ENCODE measurements at places on chromosomes 7 and 10.

- no peak for DNase-seq
These were observed 55.3 kb downstream of the CH25H start for GRCh38 chr10:89151857-89152256.

- DNase-seq: no peak
These were observed 756.3 kb downstream of the NXPH1 start for GRCh38 chr7:9189703-9190102.

GRCh38 chr7:155795951-155796350 lies 16.3 kb downstream of the SHH start:
- no peak for DNase-seq

- no peak for DNase-seq
These were observed 35.4 kb upstream of the FAM133B start for GRCh38 chr7:92625617-92626016.

DNA sequence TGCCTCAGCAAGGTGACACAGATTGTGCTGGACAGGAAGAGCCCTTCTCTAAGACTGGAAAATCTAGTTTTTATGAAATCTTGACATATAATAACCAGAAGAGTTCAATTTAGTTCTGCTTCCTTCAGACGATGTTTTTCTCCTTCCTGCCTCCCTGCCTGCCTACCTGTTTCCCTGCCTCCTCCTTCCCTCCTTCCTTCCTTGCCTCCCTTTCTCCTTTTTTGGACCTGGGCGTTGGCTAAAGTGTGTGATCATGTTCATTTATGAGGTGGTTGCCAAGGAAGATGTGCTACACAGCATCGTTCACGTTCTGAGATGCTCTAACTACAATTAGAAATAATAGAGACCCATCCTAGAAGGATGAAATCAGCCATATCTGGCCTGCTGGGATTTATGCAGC lies 224.6 kb downstream of the PHTF2 start:
- DNase-seq: no peak

DNA sequence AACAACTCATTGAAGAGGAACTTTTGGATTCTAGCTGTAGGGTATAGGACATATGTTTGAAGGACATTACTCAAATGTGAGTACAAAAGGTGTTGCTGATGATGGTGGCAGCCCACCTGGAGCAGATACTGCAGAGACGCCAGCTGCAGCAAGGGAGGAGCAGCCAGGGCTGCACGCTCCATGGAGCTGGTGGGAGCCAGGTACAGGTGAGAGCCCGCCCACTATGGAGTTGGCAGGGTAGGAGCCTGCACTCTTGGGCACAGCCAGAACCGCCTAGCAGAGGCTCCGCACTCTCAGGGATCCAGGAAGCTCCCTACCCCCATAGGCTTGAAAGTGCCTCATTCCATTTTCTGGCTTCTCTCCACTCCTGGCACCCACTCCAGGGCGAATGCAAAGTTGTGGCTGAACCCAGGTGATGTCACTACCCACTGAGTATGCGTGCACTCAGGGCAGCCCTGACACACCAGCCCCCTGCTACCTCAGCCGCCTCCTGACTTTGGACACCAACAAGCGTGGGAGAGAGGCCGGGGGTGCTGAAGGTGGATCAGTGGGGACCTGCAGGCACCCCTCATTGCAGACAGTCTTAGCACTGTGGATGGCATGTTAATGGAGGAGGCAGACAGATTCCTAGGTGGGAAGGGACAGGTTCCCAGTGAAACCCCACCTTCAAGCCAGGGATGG lies 761.1 kb downstream of the IPMK start:
- DNase-seq: no peak

DNA sequence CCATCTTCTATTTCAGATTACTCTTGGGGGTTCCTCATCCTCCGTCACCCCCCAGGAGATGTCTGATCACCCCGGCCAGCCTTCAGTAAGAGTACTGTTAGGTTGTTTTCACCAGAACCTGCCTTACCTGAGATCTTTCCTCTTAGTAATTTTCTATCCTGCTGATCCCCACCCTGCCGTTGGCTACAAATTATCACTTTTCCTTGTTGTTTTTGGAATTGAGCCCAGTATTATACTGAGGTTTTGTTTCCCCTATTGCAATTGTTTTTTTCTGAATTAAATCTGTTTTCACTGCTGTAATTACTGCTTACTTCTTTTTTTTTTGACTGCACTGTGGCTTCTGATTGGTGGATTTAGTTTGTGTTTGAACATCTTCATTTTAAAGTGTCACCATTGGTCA lies 14.7 kb downstream of the SPAM1 start:
- DNase-seq: no peak
